ENCODE measurements at places on chromosomes 5 and 9. TPM values are rescaled to one million over a fixed set of nuclear protein-coding genes. Genes with fewer than 3 reads are reported as not detected.

Gene KLF4
- 5.4 TPM for total RNA-seq

- DNase-seq: no peak
Observed at GRCh38 chr9:10438955-10439354, 173.8 kb downstream of the PTPRD start.

DNA sequence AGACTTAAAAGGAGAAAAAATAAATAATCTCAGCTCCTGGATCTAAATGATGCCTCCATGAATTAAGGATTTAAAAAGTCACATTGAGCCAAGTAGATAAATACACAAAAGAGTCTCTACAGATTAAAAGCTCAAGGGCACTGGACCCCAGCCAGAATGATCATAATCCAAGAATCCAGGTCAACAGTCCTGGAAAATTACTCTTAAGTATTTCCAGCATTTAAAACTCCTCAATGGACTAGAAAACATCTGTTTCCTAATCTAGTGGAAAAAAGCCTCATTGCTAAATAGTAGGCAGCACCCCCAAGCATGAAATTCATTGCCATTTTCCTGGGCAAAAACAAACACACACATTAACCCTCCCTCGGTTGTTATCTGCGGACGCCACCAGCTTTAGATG lies 96.8 kb downstream of the FRMD3 start:
- no peak for DNase-seq

DNA sequence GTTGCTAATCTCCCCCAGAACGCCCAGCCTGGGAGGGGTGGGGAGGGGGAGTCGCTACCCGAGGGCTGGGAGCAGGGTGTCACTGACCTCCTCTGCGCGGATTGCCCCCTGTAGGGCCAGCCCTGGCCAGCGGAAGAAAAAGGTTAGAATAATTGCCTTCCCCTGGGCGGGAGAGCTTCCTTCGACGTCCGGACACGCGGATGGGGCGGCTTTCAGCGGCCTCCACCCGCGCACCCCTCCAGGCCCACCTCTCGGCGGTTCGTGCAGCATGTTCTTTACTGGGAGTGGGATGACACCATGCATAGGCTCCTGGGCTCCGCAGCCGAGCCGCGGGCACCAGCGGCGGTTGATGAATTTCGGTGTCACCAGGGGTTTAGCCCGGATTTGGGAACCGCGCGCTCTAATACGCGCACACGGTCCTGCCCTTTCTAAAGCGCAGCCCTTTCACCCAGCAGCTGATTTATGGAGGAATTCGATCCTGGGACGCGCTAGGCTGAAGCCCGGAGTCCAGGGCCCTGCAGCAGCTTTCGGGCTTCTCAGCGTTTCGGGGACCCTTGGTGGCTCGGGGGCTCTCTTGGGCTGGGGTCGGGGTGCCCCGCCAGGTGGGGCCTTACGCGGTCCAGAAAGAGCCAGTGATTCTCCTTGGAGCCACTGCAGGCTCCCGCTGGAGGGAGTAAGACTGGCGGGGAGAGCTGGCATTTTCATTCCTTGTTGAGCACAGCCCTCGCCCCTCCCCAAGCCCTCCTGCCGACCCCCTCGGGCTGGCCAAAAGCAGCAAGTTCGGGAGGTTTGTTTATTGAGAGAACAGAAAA lies 10.1 kb downstream of the LMX1B start:
- no peak for DNase-seq

- DNase-seq: no peak
Observed at GRCh38 chr9:79026316-79026715, 545.4 kb upstream of the TLE4 start.

- no peak for DNase-seq
Observed at GRCh38 chr5:6731465-6732237, 18.4 kb downstream of the TENT4A start.
